Stimulated activated CD8-positive, alpha-beta memory T cell treated with anti-CD3 and anti-CD28 coated beads, Interleukin-7, amount 100 ng/mL, for 1 hour (primary cell): ENCODE measurements at places on chromosomes 3 and 15.

DNA sequence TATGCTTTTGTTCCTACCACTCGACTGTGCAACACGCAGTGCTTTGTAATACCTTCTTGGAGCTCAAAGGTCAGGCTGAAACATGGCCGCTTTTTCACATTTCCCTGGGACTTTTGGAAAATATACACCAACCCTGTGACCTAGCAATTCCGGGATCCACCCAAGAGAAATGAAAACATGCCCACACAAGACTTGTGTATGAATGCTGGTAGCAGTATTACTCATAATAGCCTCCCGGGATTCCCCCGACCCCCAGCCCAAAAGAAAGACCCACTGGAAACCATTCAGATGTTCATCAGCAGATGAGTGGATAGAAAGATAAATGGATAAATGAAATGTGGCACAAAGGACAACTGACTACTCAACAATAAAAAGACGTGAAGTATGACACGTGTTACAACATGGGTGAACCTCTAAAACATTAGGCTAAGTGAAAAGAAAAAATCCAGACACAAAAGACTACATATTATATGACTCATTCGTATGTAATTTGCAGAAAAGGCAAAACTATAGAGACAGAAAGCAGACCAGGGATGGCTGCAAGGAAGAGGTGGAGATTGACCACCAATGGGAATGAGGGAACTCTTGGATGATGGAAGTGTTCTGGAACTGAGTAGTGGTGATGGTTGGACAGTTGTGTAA, 104.1 kb downstream of the PGPEP1L start:
- DNase-seq: no peak

DNA sequence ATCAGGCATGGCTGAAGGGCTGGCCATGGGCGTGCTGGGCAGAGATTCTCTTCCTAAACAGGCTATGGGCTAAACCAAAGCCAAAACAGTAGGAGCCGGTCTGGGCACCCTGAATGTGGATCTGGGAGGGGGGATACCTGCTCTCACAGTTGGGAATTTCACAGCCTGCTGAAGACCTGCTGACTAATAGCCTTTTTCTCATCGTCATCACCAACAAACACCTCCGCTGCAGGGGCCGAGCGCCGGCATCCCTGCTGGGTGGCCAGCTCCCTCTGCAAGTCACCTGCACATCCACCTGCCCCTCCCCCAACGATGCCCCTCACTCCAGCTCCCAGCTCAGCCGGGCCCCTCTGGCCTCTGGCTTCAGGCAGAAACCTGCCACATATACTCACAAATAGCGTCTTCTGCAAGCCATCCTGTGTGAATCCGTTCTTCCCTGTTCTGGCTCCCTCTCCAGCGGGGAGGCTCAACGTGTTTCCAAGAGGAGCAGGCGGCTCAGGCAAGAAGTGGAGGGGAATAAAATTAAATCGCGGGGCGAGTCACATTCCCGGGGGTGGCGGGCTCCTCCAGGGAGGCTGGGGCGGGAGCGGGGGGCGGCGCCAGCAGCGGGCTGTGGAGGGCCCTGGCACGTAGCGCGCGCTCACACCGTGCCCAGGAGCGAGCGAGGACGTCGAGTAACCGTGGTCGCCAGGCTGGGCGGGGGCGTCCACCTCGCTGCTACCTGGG, 466 bp downstream of the IQSEC1 start:
- DNase-seq: no peak

DNA sequence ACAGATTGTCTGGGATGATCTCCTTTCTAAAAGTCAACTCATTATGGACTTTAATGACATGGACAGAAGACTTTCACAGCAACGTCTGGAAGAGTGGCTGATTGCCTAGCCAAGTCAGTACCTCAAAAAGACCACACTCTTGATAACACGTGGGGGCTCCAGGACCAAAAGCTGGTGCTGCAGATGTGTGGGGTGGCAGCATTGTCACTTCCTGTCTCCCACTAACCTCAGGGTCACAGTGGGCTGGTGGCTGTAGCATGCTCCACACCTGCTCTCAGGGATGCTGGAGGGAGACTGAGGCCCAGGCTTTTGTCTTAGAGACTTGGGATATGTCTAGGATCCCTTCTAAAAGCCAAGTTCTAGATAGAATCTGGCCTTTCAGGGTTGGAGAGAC, 118.1 kb downstream of the APBA2 start:
- DNase-seq: no peak

DNA sequence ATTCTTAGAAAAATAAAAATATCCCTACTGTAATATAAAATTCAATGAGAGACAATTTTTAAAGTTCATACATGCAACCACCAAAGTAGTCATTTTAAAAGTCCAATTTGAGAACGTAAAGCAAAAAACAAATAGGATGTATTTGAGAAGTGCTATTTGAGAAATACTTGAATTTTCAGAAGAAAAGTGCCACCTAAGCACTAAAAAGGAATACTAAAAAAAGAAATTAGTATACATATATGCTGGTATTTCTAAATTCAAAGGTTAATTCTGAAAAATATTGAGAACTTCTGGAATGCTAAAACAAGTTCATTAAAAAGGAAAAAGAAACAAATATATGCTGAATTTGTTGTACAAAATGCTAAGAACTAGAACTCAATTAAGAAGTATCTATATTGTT, 29.2 kb upstream of the ARRDC4 start:
- DNase-seq: no peak

DNA sequence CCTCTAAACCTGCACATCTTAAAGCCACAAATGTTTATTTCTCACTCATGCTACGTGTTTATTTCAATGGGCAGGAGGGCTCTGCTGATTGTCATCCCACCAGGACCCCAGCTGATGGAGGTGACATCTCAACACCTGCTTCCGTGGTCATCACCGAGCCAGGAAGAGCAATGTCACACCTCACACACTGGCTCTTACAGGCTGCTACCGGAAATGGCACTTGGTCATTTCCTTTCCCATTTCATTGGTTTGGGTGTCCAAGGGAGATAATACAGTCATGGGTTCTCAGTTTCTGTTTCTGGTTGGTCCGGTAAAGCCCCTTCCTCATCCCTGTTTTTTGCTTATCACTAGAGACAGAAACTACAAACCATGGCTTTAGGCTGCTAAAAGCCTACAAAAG, 41.9 kb downstream of the ABHD2 start:
- DNase-seq: no peak

DNA sequence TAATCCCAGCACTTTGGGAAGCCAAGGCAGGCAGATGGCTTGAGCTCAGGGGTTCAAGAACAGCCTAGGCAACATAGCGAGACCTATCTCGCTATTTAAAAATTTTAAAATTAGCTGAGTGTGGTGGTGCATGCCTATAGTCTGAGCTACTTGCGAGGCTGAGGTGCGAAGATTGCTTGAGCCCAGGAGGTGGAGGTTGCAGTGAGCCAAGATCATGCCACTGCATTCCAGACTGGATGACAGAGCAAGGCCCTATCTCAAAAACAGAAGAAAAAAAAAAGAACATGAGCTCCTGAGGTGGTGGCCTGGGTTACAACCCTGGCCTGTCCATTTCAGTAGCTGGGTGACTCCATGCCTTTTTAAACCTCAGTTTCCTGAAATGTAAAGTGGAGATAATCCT, 7.2 kb downstream of the DNASE1L3 start:
- no peak for DNase-seq

DNA sequence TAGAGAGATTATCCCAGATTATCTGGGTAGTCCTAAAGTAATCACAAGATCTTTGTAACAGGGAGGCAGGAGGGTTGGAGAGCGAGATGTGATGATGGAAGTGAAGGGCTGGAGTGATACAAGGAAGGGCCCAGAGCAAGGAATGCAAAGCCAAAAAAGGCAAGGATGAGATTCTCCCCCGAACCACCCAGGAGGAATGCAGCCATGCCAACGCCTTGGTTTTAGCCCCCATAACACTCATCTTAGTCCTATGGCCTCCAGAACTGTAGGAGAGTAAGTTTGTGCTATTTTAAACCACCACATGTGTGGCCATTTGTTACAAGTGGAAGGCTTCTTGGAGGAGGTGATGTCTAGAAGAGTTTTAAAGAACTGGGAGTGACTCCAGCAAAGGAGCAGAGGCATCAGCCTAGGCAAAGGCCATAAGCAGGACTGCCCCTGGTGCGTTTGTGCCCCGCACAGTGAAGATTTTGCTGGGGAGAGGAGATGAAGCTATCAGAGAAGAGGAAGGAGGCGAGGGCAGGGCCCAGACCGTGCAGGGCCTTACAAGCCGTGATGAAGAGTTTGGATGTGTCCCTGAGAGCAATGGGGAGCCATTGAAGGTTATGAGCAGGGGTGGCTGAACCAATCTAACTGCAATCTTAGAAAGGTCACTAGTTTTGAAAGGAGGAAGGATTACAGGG, 25.3 kb upstream of the CORO2B start:
- DNase-seq: no peak

GRCh38 chr3:8571256-8571655, 69.6 kb downstream of the LMCD1 start:
- no peak for DNase-seq

DNA sequence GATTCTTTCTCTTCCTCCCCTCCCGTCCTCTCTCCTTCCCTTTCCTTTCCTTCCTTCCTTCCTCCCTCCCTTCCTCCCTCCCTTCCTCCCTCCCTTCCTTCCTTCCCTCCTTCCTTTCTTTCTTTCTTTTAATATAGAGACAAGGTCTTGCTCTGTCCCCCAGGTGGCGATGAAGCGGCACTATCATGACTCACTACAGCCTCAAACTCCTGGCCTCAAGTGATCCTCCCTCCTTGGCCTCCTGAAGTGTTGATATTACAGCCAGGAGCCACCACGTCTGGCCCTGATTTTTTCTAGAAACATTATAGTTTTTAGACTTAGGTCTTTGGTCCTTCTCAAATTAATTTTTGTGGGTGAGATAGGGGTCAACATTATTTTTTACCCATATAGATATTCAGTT, 15.5 kb downstream of the GRM2 start:
- DNase-seq: no peak

DNA sequence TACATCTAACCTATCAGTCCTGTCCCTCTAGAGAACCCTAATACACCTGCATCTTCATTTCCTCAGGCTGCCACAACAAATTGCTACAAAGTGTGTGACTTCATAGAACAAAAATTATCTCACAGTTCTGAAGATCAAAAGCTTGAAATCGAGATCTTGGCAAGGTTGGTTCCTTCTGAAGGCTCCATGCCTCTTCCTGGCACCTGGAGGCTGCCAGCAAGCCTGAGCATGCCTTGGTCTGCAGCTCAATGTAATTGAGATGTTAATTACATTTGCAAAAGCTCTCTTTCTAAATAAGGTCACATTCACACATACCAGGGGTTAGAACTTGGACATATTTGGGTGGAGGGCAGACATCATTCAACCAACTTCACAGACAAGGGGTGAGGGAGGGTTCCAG, 86.4 kb upstream of the ABHD17C start:
- no peak for DNase-seq

DNA sequence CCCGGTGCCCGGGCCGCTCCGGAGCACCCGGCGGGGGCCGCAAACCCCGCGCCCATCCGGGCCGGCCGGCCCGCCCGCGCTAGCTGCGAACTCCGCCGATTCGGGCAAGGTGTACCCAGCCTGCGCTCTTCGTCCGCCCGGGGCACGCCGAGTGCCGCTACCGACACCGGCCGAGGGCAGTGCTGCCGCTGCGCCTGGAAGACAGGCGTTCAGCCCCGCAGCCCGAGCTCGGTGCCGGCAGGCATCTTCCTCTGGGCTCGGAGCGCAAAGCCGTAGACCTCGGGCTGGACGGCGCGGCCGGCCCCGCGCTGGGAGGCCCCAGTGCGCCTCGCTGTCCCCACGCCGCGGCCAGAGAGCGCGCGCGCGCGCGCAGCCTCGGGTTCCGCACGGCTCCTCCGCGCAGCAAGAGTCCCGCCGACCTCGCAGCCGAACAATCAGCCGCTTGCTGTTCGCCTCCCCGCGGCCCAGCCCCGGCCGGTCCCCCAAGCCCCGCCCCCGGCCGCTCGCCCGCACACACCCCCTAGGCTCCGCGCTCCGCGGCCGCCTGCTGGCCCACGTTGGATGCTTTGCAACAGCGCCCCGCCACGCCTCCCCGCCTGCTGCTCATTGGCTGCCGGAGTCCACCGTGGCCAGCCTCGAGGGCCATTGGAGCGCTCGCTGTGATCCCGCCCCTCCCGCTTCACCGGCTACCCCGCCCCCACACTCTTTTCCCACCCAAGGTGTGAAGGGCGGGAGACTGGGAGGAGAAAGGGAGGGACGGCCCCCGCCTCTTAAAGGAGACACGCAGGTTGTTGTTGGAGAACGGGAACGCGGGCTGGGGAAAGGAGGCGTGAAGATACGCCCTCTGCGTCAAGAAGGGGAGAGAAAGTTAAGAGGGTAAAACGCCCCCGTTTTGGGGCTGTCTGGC, at the start of gene LRIG1:
Gene LRIG1 (minus strand): TSS at position 447 of the 907 bp plus-strand sequence. CDS start 615 bp downstream, outside the sequence.
- DNase-seq: peak; percentile 94

- no peak for DNase-seq
Observed at GRCh38 chr3:71227270-71227661, 356.3 kb downstream of the FOXP1 start.

DNA sequence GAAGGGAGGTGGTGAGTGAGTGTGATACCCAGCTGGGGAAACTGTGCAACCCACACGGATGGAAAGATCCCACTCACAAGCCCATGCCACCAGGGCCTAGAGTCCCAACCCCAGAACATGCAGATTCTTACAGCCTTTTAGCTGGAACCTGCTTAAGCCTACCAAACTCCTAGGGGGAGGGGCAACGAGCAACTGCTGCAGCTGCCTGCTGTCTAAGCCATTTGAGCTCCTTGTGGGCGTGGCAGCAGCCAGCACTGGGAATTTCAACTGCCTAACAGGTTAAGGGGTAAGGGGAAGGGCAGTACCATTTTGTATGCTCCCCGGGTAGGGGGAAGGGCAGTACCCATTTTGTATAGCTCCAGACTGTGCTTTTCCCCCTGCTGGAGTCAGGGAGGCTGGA, 673.2 kb upstream of the BCHE start:
- DNase-seq: no peak

DNA sequence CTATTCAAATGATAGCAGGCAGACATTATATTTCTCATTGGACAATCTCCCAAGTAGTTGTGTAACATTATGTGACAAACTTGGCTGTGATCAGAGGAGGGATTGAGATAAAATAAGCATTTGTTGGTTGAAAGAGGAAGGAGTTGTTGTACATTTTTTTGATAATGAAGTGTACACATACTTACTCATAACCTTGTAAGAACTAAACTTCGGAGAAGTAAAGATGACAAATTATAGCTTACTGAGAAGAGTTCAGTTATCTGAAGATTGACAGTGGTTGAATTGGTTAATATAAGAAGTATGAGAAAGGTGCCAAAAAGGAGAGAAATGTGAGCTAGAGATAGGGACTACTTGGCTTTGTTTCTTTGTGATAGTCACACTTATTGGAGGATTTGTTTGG, 32.6 kb downstream of the STT3B start:
- no peak for DNase-seq

GRCh38 chr3:67567893-67568292, 86.5 kb downstream of the SUCLG2 start:
- no peak for DNase-seq

DNA sequence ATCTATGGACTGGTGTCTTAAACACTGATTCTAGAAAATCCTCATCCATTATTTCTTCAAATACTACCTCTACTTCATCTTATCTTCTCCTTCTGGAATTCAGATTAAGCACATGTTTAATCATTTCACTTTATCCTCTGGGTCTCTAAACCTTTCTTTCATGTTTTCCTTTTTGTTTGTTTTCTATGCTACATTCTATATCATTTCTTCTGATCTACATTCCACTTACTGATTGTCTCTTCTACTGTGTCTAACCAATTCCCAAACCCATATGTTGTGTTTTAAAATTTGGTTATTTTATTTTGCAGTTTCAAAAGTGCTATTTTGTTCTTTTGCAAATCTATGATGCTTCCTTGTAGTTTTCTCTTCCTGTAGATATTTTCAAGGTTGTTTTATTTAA, 31.7 kb downstream of the CCR4 start:
- DNase-seq: no peak
